Stimulated activated CD8-positive, alpha-beta memory T cell treated with anti-CD3 and anti-CD28 coated beads, Interleukin-7, amount 100 ng/mL, for 24 hours (primary cell): ENCODE measurements at places on chromosomes 5 and 9.

DNA sequence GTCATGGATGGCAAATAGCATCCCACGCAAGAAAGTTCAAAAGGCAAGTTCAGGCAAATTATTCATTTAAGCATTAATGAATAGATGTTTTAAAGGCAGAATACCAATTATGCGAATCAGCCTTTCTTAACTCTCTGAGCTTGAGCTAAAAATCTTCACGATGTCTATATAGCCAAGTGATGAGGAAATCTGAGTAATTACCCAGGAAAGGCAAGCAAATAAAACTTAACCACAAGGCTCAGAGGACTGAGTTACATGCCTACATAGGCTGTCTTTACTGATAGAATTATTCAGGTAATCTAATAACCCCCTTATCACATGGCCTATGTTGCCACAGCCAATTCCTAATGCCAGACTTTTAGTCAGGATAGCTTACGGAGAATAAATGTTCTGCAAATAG, 120.8 kb upstream of the MTAP start:
- DNase-seq: no peak

GRCh38 chr5:31844622-31845345, 205.9 kb downstream of the PDZD2 start:
- DNase-seq: no peak

GRCh38 chr9:20610591-20610990, 11.7 kb downstream of the MLLT3 start:
- DNase-seq: no peak

- DNase-seq: no peak
These were observed 1458.8 kb upstream of the ACO1 start for GRCh38 chr9:30925635-30926034.

- no peak for DNase-seq
These were observed 32.1 kb upstream of the IL6ST start for GRCh38 chr5:56026863-56027300.

DNA sequence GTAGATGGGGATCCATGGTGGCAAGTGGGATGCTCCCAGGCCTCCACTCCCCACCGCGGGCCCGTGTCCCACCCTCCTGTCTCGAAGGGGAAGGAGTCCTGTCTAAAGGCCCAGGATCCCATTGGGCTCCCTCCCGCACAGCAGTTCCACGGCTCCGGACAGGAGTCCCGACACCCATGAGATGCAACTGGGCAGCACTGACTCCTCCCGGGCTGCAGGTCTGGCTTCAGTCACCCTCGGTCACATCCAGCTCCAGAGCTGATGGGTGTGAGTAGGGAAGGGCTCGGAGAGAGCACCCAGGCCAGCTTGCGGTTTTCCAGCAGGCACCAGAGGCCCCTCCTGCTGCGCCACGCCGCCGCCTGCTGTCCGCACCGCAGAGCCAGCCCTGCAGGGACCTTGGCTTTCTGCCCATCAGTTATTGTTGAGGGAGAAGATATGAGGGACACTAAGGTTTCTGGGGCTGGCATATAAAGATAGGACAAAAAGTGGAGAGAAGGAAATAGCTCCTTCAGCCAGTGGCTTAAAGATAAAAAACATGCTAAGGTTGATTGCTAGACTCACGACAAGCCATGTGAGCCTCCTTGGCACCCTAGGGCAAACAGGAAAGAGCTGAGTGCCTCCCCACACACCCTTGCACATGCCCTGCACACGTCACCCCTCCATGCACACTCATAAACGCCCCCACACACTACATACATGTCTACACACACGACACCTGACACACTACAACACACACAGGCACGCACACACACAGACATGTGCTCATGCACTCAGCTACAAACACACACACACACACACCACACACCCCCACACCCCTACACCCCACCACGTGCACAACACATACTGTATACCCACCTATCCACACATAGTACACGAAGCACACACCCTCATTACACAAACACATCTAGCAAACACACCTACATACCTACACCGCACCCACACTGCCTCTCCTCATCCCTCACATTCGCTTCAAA, 79.0 kb downstream of the AK8 start:
- DNase-seq: no peak

DNA sequence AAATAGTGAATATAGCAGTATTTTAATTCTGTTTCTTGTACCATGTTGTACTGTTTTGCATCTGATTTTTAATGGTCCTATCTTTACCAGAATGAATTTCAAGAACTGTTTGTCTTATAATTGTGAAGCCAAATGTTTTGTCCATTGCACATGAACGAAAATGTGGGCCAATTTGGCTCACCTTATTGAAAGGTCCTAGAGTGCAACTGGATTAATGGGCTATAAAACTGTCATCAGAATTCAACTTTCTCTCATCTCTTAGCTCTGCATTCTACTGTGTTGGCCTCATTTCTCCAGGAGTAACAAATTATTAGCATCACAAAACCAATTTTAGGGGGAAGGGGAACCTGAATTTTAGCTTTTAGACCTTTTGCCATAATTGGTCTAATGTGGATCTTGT, 179.4 kb upstream of the NUDT12 start:
- DNase-seq: no peak

- no peak for DNase-seq
These were observed 3.9 kb downstream of the SLC4A9 start for GRCh38 chr5:140363631-140364471.

DNA sequence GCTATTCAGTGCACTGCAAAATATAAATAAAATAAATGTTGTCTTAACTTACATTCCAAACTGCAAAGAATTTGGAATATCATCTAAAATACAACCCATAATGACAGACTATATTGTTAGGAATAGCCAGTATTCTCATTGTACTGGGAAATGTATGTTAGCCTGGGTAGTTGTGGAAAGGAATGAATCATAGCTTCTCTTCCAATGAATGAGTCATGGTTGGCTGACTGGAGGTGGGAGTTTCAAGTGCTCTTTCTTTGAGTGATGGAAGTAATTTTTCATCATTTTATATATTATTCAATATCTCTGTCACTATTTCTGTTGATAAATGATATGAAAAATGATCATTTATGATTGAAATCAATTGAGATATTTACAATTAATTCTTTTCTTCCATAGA, 158.6 kb upstream of the ARRDC3 start:
- no peak for DNase-seq

DNA sequence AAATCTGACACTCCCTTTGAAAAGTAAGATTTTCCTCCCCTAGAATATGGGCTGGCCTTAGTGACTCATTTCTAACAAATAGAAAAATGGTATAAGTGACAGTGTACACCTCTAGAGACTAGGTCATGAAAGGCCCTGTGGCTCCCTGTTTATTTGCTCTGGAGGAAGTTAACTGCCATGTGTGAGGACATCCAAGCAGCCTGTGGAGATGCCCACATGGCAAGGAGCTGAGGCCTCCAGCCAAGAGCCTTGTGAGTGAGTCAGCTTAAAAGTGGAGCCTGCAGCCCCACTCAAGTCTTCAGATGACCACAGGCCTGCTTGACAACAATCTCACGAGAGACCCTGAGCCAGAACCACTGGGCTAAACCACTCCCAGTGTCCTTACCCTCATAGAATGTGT, 128.1 kb upstream of the LHFPL2 start:
- no peak for DNase-seq

DNA sequence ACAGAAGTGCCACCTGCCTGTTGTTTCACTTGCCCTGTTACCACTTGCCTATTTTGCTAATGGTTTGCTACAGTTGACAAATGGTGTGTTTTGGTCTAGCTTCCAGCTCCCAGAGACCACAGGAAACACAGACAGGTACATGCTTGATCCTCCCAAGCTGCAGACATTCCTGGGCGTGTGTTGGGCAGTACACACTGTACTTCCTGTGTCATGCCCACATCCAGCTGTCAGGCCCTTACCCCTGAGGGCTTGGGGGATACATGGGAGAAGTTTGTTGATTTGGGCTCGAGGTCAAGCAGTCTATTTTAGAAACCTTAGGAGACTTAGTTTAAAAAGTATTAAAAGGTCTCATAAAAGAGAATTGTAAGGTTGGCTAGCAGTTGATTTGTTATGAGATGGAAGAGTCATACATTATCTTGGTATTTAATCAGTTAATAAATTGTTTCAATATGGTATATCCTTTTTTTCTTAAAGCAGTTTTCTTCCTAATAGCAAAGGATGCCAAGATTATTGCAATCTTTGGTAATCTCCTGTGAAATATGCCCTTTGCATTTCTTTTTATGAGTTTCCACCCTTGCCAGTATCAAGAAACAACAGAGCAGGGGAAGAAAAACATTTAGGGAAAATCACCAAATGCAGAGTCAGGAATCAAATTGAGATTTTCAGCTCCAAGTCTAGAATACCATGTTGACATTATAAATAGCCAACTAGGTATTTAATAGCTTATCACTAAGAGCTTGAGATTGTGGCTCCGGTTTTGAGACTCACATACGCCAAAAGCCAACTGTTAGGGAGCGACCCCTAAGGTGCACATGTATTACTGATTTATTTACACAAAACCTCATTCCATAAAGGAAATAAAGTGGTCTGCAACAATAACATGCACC, 52.3 kb upstream of the CD180 start:
- no peak for DNase-seq

GRCh38 chr5:34608859-34609648, 47.1 kb upstream of the RAI14 start:
- no peak for DNase-seq

DNA sequence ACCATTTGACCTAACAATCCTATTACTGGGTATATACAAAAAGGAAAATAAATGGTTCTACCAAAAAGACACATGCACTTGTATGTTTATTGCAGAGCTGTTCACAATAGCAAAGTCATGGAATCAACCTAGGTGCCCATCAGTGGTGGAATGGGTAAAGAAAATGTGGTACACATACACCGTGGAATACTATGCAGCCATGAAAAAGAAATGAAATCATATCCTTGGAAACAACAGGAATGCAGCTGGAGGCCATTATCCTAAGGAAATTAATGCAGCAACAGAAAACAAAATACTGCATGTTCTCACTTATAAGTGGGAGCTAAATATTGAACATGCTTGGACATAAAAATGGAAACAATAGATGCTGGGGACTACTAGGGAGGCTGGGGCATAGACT, 534.1 kb upstream of the SGCD start:
- DNase-seq: no peak

- no peak for DNase-seq
These were observed 115.7 kb upstream of the S1PR3 start for GRCh38 chr9:88875400-88876120.

- DNase-seq: no peak
These were observed 117.5 kb downstream of the FGF1 start for GRCh38 chr5:142568283-142568995.

DNA sequence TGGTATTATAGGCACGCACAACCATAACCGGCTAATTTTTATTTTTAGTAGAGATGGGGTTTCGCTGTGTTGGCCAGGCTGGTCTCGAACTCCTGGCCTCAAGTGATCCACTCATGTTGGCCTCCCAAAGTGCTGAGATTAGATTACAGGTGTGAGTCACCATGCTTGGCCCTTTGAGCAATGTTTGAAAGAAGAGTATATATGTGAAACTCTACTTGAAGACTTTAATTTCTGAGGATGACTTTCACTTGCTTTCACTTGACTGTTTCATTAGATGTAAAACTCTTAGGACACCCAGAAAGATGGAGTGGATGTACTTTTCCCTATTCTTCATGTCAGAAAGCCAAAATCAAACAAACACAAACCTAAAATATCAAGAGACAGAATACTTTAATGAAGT, 43.8 kb upstream of the GAS1 start:
- no peak for DNase-seq

DNA sequence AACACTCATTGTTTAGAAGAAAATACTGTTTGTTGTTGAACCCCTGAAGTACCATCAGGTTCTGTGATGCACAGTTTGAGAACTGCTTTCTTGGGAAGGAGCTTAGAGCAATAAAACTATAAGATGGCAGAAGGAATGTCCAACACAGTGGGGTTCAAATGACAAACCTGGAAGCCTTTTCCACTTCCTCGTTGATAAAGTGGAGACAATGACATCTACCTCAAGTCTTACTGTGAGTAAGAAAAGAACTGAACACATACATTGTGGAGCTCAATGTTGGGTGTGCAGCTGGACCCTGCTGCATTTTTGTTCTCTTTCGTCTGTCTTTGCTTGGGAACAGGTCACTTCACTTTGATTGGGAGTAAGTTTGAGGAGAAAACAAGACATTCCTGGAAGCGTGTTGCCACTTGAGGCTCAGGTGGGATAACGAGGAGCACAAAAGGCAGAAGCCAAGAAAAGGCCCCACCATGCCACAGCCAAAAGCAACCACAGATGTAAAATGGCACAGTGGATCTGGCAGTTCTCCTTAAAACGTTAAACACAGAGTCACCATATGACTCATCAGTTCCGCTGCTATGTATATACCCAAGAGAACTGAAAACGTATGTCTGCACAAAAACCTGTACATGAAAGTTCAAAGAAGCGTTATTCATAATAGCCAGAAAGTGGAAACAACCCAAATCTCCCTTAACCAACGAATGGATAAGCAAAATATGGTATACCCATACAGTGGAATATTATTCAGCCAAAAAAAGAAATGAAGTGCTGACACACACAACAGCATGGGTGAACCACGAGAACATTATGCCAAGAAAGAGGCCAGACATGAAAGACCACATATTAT, 42.9 kb upstream of the SUB1 start:
- no peak for DNase-seq

DNA sequence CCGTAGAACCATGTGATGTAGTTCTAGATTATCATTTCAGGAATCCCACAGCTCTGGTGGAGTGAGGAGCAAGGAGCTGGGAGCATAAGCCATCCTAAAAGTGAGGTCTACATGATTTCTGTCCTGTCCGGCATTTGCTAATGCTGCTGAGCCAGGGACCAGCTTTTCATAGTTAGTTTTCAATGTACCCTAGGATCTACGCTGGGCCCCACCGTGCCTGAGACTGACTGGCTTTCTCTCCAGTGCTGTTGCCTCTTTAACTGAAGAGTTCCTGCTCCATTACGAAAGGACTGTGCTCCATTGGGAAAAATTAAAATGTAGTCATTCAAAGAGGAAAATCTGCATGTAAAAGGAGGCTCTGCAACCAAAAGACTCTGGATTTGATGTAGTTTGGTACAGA, 634.8 kb downstream of the DMRTA1 start:
- DNase-seq: no peak

GRCh38 chr5:90528601-90529193, 687 bp downstream of the LYSMD3 start:
- no peak for DNase-seq

DNA sequence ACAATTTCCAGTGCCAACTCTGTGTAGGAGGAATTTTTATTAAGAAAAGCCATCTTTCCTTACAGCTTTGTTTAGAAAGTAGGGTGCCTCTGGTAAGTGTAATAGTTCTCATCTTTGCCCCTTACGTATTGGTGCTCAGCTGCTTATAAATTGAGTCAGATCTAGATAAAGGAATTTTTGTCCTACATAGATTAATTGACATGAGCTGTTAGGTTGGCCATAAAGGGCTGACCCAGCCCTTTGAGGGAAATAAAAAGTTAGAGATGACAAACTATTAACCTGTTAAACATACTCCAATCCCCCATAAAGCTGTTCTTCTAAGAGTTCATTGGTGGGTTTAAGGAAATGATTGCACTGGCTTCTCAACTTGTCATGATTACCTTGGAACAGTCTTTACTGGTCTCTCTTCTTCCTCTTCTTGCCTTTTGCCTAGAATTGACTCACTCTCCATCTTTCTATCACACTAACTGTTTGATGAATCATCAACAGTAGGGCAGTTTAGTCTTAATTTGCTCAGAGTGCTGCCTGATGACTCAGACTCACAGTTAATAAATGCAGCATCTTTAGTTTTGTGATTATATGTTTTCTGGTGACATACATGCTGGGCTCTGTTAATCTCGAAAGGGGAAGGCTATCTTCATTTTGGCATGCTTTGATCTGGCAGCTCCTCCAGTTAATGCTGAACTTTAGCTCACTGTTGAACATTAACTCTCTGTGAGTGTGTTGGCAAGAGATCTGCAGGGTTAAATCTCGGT, 51.7 kb downstream of the ARHGAP26 start:
- no peak for DNase-seq
